HCT116 (cell line): ENCODE measurements at places on chromosomes 2 and 18.
A peak's percentile ranks its signal among the peaks of the same experiment; 100 is the strongest.

- no peak for DNase-seq
These were observed 26.2 kb downstream of the BMP10 start for GRCh38 chr2:68845043-68845442.

GRCh38 chr2:237011206-237011795, 74.4 kb upstream of the COPS8 start:
- DNase-seq: no peak

- peak; percentile 83 for DNase-seq
These were observed 31.6 kb upstream of the PPP1R1C start for GRCh38 chr2:181953881-181954537.

GRCh38 chr2:180291552-180292421, 284.7 kb upstream of the CWC22 start:
- DNase-seq: peak; percentile 56
